ENCODE measurements at places on chromosomes 1 and 21. TPM values are rescaled to one million over a fixed set of nuclear protein-coding genes. Genes with fewer than 3 reads are reported as not detected.
A peak's percentile ranks its signal among the peaks of the same experiment; 100 is the strongest.

Gene CC2D1B
- 18.0 TPM for total RNA-seq

Gene NPHS2
- not detected for total RNA-seq

- DNase-seq: peak; percentile 4
These were observed 11.4 kb upstream of the RNF187 start for GRCh38 chr1:228475812-228476211.

DNA sequence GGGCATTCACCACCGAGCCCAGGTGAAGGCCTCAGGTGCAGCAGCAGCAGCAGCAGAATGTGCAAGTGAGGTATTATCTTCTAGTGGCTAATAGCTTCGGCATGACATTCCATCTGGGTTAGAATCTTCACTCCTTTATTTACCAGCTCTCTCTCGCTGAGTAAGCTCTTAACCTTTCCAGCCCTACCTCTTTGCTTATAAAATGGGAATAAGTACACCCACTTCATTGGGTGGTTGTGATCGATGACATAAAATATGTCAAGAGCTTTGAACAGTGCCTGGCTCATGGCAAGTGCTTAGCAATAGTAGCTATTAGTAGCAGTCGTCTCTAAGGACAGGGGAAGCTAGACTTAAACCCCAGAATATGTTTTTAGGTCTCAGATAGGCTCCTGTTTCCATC lies 149.5 kb downstream of the NOS1AP start:
- DNase-seq: no peak

DNA sequence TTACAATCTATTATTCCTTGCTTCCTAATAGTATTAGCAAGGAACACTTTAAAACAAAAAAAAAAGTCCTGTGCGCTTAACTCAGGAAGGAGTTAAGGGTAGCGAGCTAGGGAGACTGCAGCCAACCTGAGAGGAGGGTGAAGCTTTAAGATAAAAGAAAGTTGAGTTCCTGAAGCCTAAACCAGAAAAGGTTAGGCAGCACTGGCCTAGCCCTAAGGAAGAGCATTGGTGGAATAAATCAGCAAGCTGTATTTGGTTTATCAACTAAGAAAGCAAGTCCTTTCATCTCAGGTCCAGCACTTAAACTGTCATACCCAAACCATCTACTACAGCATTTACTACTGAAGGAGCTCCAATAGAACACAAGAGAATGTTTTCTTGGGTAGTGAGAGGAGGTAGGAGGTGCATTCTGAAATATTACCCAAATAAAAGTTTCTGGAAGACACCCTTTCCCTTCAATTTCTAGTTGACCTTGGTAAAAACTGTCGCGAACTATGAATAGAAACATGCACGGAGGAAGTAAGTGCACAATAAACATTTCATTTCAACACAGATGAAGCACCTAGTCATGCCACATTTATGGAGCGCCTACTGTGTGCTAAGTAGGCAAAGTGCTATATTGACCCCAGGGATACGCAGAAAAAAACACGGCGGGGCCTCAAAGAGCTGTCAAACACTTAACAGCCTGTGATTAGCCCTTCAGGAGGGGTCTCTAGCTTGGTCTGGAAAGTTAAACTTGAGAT lies 1.3 kb downstream of the GLRX2 start:
- no peak for DNase-seq

GRCh38 chr1:34806396-34806795 lies 13.6 kb downstream of the GJA4 start:
- no peak for DNase-seq

GRCh38 chr1:175872588-175872987 lies 129.2 kb upstream of the TNR start:
- no peak for DNase-seq

Gene GPR3
- not detected for total RNA-seq

DNA sequence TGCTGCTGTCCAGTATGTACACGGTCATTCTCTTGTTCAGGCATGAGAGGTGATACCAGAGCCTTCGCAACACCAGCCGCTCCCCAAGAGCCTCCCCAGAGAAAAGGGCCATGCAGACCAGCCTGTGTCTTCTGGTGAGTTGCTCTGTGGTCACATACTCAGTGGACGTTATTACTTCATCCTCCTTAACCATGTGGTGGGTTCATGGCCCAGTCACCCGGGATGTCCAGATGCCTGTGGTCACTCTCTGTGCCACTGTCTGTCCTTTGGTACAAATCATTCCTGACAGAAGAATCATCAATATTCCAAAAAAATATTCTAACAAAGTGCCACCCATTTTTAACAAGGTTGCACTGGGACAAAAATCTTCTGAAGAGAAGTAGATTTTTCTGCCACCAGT lies 8.8 kb upstream of the ZNF124 start:
- DNase-seq: no peak

GRCh38 chr1:176994931-176995596 lies 169.4 kb downstream of the ASTN1 start:
- no peak for DNase-seq

GRCh38 chr1:221689138-221689537 lies 52.8 kb downstream of the DUSP10 start:
- no peak for DNase-seq

- DNase-seq: no peak
These were observed 101.7 kb downstream of the RIPK4 start for GRCh38 chr21:41664881-41665765.

DNA sequence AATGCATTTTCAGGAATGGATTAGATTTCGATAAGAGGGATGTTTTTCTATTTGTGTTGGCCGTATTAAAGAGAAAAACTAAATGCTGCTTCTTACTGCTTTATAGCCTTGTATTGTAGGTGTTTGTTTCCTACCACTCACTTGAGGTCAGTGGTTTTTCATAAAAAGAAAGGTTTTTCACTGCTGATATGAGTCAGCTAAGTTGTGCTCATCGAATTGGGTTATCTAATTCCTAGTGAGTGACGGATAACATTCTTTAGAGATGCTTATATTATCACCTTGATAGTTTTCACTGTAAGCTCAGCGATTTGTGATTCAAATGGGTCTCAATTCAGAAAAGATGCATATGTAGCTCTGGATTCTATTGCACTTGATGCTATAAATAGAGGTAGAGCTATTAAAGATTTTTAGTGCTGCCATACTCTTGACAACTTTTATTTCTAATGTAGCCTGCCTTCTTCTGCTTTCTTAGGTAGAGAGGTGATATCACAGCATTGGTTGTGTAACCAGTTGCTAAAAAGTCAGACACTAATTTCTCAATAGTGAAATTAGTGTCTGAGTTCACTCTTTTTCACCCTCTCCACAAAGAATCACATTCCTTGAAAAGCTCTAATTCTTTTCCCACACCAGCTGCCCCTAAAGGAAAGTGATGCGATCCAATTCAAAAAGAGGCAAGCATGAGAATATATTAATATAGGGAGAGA lies 180.0 kb downstream of the RASAL2 start:
- DNase-seq: no peak

Gene C4BPB
- 156 TPM for total RNA-seq

- no peak for DNase-seq
These were observed 4.3 kb downstream of the AMPD1 start for GRCh38 chr1:114691061-114691460.

- DNase-seq: no peak
These were observed 70.1 kb upstream of the EDEM3 start for GRCh38 chr1:184824691-184825323.

- no peak for DNase-seq
These were observed 74.6 kb upstream of the PDC start for GRCh38 chr1:186535388-186536133.

DNA sequence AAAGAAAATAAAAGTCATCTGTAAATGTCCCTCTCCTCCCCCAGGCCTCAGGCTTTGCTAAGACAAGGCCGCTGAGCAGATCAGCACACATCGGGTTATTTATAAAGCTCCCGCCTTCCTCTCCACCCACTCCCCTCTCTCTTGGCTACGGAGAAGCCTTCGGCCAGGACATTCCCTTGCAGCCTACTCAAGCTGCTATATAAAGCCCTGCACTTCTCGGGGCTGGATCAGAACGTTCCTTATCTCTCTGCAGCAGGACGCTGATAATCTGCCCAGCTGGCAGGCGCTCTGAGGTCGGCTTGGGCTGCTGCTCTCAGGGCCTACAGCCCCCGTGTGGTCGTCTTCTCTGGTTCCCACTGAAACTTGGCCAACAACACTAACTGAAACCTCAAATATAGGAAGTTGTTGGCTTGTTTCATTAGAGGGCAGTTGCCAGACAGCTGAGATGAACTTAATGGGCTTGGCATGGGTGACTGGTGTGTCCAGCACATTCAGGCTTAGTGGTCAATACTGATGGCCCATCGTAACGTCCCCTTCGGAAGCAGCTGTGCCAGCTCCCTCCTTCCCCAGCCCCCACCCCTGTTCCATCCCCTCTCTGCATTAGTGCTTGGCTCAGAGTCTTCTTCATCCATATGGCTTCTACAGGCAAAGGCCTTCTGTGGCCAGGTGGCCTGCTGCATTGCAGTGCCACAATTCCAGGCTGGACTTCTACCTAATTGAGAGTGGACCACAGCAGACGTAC lies 64.6 kb downstream of the IER5 start:
- DNase-seq: peak; percentile 63

- DNase-seq: no peak
These were observed 67.6 kb upstream of the ST6GALNAC5 start for GRCh38 chr1:76799700-76800099.

DNA sequence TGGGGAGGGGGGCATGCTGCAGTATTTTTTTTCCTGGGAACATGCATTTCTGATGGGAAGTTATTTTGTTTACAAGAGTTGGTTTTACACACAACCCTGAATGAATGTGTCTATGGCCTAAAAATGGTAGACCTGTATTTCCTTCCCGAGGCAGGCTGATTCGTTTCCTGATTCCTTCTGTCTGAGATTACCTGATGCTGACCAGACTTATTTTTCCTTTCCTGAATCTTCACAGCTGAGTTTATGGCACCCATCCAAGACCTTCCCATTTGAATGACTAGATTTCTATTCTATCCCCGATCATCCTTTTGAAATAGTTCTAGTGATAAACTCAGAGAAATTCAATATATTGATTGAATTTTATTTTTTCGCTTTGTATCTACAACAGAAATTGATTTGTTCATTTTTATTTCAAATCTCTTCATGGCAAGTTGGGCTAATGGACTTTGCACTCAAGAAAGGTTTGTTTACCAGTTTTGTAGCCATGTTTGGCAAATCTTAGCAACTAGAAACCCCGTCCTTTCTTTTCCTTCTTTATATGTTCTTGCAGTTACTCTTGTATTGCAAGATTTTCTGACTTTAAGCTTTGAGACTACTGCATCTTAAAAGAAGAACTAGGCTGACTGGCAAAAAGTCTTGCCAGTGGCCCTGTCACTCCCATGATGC lies 15.9 kb upstream of the PLEKHM2 start:
- DNase-seq: no peak

Gene NHLH1
- total RNA-seq: not detected

GRCh38 chr1:110538921-110539320 lies 19.9 kb upstream of the KCNA10 start:
- no peak for DNase-seq

Gene TLR5
- 0.84 TPM for total RNA-seq

- DNase-seq: no peak
These were observed 90.5 kb downstream of the CD247 start for GRCh38 chr1:167427848-167428247.

- peak; percentile 80 for DNase-seq
These were observed 98.5 kb downstream of the LMX1A start for GRCh38 chr1:165257969-165258459.

GRCh38 chr1:200896531-200897196 lies 2.0 kb downstream of the INAVA start:
- DNase-seq: peak; percentile 74

Gene FBXO2
- total RNA-seq: 7.1 TPM

All from right lobe of liver (tissue), 6 donors.